ENCODE measurements at places on chromosomes 16 and 17. TPM values are rescaled to one million over a fixed set of nuclear protein-coding genes. Genes with fewer than 3 reads are reported as not detected.

The PRDM7 gene
- not detected for total RNA-seq

The TOP3A gene
- total RNA-seq = 22.7 TPM

GRCh38 chr17:81027038-81027437 lies 7.9 kb upstream of the BAIAP2 start:
- DNase-seq = no peak

- no peak for DNase-seq
Observed at GRCh38 chr17:42311240-42312034, 23.1 kb downstream of the STAT5A start.

- no peak for DNase-seq
Observed at GRCh38 chr16:77636615-77637014, 85.7 kb upstream of the NUDT7 start.

DNA sequence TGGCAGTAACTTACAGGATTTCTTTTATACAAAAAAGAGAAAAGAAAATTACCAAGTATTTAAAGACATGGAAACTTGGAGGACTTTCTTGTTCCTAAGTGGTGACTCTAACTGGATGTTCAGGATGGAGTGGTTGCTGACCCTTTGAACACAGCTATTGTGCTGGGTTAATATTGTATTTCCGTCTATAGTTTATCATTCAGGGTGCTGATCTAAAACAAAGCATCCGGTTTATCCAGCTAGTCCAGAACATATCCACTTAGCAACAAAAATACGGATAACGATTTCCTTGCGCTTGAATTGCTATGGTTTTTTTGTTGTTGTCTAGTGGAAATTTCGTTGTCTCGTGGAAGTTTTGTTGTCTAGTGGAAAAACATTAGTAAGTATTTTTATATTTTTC lies 38.2 kb downstream of the SNTB2 start:
- DNase-seq = no peak

GRCh38 chr17:5200360-5200759 lies 8.7 kb upstream of the ZNF594 start:
- no peak for DNase-seq

DNA sequence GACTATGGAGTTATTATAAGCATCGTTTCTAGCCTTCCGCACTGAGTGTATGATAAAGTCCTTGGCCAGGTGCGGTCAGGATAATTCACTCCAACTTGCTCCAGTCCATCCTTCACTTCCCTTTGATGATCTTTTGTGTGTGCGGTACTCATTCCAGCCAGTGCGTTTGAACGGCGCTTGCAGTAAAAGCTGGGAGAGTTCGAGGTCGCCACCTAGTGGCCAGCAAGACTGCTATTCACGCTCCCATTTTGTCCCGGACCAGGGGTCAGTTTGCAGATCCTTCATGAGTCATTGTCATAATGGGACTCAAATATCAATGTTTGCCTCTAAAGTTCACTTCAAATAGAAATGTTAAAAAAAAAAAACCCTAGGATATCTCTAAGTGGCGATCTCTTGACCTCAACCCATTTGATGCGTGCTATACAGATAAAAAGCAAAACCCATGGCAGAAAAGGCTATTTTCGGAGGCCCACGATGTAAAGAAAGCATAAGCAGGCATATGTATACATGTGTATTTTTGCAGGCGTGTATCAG lies 417.1 kb downstream of the TMEM114 start:
- peak; percentile 73 for DNase-seq

Data from RPMI7951 (cell line).